NCI-H187 treated with DMSO at 0.1 percent for 48 hours (cell line): ENCODE measurements at places on chromosomes 13 and 19.

- no peak for DNase-seq
Measured at GRCh38 chr19:33232656-33233055, 7.0 kb upstream of the SLC7A10 start.

DNA sequence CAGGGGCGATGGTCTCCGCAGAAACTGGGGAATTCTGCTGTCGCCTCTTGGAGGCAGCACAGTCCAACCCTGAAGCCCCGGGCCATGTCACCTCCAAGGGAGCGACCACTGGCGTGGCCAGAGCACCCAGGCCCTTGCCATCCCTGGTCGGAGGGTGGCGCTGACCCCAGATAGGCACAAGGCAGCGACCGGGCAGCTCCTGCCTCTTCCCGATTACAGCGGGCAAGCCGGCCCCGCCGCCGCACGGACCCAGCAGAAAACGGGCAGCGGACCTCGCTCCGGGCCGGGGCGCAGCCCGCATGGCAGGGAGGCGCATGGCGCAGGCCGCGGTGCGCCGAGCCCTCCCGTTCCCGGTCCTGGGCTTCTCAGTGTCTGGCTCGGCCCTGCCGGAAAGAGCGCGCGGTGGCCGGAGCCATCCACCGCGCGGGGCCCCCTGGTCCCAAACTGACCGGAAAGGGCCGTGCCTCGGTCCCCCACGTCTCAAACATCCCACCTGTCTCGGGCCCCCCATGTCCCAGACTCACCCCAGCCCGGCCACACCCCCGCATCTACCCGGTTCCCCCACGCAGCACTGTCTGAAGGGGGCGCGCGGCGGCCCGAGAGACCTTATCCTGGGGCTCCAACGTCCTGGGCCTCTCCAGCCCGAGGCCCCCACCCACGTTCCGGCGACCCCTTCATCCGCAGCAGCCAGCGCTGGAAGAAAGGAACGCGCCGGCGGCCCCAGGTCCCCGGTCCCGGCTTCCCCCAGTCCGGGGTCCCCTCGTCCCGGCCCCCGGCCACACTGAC lies 727 bp downstream of the CERS1 start:
- DNase-seq: no peak

DNA sequence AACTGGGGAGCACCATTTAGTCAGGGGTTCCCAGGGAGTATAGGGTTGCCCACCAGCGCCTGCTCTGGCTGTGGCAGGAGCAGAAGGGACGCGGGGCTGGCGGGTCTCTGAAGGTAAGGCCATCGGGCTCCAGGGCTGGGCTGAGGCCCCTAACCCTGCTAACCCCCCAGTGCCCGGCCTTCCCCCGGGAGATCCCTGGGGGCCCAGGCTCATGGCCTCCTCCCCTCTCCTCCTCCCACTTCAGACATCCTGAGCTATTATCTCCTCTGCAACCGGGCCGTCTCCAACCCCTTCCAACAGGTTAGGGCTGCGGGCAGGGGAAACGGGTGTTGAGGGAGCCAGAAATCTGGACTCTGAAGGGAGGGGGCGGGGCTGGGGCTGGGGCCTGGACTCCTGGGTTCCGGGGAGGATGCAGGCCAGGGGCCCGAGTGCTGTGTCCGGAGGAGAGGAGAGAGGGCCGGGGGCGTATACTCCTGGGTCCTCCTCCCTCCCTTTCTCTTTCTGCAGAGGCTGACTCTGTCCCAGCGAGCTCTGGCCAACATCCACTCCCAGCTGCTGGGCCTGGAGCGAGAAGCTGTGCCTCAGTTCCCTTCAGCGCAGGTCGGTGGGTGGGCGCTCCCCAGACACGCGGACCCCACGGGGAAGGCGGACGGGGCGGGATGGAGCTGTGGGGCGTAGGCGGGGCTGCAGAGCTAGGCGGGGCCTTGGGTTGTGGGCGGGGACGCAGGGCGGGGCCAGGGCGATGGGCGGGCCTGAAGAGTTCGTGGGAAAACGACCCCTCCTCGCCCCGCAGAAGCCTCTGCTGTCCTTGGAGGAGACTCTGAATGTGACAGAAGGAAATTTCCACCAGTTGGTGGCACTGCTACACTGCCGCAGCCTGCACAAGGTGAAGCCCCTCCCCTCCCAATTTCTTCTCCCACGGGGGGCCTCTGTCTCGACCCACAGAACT lies 15.3 kb downstream of the TTYH1 start:
- DNase-seq: no peak

GRCh38 chr13:113836768-113837559 lies 26.9 kb downstream of the GAS6 start:
- DNase-seq: no peak

DNA sequence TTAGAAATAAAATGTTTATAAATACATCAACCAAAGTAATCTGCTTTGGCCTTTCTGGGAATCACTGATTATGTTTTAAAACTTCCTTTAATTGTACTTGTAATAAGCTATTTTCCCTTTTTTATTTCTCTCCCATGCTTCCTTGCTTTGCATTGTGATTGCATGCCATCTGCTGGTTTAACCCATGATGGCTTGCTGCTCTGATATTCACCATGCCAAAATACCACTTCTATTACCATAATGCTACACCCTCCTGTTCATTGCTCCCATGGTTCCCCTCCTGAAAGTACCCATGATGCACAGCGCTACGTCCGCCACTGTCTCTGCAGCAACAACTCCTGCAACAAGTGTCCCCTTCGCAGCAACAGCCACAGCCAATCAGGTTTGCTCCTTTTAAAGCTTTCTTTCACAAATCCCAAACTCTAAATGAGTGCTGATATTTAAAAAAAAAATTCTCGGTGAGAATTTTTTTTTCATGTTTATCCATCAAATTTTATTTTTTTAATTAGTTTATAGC lies 67.7 kb upstream of the RAP2A start:
- no peak for DNase-seq

DNA sequence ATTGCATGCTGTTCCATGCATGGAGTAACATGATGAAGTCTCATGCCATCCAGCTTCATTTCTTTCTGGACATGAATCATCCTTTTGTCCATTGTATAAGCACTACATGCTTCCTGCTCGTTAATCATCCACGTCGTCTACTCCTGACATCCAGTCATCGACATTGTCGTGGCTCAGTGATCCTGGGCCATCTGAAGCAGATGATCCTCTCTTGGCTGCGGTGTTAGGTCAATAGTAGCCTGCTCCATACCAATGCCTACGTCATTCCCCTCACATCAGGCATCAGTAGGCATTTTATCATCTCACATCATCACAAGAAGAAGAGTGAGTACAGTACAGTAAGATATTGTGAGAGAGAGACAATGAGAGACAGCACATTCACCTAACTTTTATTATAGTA lies 7.9 kb upstream of the MYO16 start:
- DNase-seq: no peak

DNA sequence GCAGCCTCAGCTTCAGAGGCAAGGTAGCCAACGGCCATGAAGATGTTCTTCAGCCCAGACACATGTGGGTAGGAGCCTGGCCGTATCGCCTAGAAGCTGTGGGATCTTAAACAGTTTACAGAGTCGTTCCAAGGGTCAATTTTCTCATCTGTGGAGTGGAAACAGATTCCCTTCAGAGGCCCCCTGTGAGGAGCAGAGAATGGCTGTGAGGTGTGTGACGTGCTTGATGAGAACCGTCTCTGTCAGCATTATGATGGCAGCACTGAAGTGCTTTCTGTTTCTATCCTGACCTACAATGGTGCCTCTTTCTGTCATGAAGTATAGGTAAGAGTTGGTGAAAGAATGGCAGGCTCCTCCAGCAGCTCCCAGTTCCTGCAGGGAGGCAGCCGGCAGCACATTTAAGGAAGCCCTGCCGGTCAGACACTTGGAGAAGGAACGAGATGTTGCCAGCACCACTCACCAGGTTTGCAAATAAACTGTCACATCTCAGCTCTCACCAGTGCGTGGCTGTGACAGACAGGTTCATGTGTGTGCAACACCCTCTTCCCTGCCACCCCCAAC lies 277.3 kb downstream of the FOXO1 start:
- DNase-seq: no peak
